ENCODE measurements at places on chromosomes 5 and 9.

- DNase-seq: no peak
Measured at GRCh38 chr9:83930881-83931280, 9.6 kb upstream of the KIF27 start.

- no peak for DNase-seq
Measured at GRCh38 chr5:118789366-118789765, 199.0 kb downstream of the DTWD2 start.

GRCh38 chr5:175246242-175246888 is 197.6 kb downstream of the DRD1 start:
- DNase-seq: peak; percentile 77

- DNase-seq: no peak
Measured at GRCh38 chr9:86045654-86046053, 53.7 kb downstream of the GOLM1 start.

- DNase-seq: no peak
Measured at GRCh38 chr5:72681781-72682180, 134.7 kb upstream of the TNPO1 start.

- DNase-seq: no peak
Measured at GRCh38 chr5:90861843-90862586, 303.4 kb downstream of the ADGRV1 start.

GRCh38 chr5:25970906-25971489 is 1067.4 kb downstream of the CDH9 start:
- no peak for DNase-seq

DNA sequence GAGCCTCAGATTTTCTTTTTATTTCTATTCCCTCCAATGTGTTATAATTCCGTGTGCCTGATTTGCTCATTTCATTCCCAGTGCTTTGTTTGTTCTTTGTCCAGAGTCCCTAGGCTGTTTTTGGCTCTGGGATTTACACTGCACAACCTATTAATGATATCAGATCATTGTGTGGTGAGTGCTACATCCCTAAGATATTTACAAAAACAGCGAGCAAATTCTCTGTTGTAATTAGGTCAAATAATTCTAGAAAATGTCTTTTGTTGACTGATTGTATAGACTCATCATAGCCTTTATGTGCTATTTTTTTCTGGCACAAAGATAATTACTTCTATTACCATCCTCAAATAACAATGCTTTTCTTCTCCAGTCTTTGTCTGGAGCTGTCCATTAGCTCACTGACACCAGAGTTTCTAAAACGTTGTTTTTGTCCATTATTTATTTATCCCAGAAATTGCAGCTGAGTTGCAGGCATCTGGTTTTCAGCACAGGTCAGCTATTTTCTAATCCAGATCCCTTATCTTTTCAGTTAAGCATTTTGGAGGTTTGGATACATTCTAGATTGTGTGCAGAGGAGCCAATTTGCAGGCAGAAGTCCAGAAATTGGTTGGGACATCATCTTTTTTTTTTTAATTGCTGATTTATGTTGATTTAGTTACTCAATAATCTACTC is 379.9 kb upstream of the DMAC1 start:
- DNase-seq: no peak

DNA sequence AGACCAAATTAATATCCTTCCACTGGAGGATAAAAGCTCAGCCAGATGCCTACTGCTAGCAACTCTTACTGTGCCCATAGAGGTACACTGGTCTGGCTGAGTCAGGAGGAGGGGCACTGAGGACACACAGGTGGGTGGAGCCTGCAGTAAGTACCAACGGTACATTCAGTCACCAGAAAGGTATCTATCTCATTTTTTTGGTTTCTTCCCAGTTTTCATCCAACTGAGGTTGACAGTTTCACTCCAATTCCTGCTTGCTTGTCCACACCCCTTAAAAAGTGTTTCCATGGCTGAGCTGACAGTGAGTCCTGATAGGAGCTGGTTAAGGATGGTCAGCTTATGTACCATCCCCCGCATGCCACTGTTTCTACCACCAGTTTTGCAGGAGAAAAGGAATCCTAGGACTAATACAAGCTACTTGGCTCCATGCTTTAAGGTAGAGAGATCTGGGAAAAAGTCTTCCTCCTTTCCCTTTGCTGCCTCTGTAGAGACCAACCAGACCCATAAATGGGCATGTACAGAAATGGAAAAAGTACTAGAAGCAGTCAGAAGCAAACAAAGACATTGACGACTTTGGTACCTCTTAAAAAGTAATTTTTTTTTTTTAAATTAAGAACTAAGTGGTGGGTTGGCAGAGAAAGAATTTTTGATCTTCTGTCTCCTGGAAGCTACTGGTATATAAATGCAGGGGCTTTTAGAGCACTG is 3.2 kb downstream of the ELL2 start:
- no peak for DNase-seq

GRCh38 chr9:36320466-36320865 is 62.2 kb upstream of the GNE start:
- no peak for DNase-seq

DNA sequence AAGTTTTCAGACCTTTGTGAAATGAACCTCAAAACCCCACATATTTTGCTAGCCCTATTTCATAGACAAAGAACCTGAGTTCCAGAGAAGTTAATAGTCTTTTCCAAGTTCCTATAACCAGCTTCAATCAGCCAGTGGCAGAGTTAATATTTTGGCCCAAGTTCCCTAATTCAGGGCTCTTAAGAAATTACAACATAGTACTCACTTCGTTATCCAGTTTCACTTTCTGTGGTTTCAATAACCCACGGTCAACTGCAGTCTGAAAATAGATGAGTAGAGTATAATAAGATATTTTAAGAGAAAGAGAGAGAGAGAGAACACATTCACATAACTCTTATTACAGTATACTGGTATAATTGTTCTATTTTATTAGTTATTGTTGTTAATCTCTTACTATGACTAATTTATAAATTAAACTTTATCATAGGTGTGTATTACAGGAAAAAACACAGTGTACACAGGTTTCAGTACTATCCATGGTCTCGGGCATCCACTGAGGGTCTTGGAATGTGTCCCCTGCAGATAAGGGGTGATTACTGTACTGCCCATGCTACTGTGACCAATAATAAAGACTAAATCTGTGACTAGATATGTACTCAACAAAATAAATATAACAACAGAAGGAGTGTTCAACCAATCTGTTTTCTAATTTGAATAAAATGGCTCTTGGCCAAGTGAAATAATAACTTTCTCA is 9.3 kb upstream of the MYOT start:
- DNase-seq: no peak

DNA sequence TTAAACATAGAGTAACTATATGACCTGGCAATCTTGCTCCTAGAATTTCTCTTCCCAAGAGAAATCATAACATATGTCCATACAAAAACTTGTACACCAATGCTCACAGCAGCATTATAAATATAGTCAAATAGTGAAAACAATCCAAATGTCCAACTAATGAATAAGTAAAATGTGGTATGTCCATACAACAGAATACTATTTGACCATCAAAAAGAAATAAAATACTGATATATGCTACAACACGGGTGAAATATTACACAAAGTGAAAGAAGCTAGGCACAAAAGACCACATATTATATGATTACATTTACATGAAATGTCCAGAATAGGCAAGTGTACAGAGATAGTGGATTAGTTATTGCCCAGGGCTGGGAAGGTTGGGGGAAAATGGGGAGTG is 41.4 kb downstream of the PSMB7 start:
- DNase-seq: no peak

DNA sequence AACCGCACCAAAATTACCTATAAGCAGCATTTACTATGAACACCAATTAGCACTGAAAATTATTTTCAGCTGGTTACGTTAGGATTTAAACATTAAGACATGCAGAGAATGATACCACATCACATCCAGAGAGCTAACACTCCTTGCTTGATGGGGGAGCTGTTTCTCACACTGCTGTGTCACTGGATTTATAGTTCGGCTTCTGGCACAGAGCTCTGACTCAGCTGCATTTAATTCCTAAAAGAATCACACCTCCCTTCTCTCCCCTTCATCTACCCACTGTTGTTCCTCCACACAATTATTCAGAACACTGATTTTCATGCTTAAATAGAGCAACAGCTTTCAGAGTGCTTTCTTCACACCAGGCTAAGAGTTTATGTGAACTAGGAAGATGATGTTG is 82.6 kb upstream of the SV2C start:
- DNase-seq: no peak

DNA sequence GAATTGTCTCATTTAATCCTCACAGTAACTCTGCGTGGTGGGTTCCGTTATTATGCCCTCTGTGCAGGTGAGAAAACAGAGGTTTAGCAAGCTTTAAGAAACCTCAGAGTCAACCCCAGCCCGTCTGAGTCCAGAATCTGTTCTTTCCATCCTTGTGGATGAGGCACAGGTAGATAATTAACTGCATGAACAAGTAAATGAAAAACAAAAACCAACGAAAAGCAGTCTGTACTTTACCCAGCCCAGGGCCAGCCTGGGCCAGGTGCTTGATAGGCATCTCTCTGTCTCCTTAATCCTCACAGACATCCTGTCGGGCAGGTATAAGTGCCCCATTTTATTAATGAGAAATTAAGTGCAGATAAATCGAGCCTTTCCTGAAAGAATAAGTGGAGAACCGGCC is 25.3 kb upstream of the CXCL14 start:
- DNase-seq: no peak

DNA sequence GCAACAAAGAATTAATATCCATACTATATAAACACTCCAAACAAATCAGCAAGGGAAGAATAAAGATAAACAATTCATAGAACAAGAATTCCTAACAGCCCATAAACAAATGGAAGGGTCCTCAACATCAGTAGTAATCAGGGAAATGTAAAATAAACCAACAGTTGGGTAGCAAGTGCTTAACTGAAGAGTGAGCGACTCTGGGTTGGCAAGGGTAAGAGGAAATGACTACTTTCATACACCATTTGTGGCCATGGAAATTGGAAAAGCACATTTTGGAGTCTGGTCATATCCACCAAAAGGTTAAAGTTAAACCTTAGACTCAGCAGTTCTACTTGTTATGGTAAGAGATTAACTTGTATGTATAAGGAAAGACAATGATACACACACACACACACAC is 17.4 kb upstream of the RORB start:
- no peak for DNase-seq

DNA sequence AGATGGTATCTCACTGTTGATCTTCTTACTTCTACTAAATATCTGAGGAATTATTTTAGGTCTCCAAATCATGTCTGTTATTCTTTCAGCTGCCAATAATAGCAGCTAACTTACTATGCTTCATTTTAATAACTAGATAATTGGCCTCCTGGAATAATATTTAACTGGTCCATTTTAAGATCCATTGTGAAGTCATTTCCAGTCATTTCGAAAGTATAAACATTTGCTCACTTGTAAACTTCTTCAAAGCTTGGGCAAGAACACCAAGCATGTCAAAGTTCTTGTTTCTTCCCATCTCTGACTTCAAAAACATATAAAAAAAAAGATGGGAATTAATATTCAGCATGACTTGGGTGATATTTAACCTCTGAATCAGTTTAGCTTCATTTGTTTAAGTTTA is 61.4 kb upstream of the MRPS30 start:
- DNase-seq: no peak

DNA sequence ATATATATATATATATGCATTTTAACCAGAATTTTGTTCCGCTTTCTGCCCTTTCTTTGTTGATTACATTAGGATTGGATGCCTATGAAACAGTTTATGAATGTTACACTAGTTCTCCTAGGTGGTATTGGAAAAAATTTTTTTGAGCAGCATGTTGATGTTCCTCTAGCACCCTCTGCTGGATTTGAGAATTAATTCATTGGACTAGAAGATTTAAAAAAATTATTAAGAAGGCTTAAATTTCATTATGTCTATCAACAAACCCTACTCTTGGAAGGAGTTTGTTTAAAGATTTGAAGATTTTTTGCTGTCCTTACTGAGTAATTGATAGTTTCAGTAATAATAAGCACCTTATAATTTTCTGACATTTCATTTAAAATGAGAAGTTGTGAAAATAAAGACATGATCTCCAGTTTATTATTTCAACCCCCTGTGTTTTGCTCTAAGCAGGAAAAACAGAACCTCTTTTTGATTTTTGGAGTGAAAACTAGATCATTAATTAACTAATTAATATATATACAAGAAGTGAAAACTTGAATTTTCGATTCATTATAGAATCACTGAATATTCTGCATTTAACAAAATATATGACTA is 89.6 kb downstream of the CCDC171 start:
- DNase-seq: no peak

DNA sequence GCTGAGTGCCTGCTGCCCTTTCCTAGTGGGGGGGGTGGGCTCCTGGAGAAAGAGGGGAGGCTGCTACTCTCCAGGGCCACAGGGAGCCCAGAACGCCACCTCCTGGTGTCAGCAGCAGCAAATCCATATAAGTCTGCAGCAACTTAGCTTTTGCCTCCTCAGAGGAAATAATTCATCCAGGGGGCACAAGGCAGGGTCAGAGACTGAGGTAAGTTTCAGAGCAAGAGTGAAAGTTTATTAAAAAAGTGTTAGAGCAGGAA is 4.0 kb upstream of the CLPTM1L start:
- DNase-seq: no peak

DNA sequence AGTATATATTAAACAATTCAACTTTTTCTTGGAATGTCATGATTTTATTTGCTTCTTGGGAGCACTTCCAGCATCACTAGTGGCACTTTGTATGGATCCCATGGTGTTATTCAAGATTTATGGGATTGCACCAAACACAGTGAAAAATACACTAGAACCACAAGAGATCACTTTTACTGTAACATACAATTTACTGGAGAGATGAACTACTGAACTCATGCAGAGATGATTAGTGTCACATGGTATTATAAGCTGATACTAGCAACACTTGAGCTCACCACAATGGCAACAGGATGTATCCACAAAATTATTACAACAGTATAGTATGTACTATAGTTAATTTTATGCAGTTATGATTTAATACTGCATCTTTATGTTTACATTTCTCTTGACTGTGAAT is 16.3 kb upstream of the SLC36A2 start:
- DNase-seq: no peak

GRCh38 chr9:127923046-127923445 is 6.2 kb upstream of the ST6GALNAC4 start:
- DNase-seq: no peak

- DNase-seq: no peak
Measured at GRCh38 chr9:129938291-129938979, 103.2 kb downstream of the USP20 start.

GRCh38 chr5:152641970-152642805 is 237.1 kb upstream of the NMUR2 start:
- no peak for DNase-seq

- no peak for DNase-seq
Measured at GRCh38 chr9:93953496-93954433, 1.4 kb downstream of the BARX1 start.
